ENCODE measurements at places on chromosomes 16 and 17.

- DNase-seq, result no peak
Measured at GRCh38 chr16:77297996-77298395, 98.8 kb downstream of the SYCE1L start.

- DNase-seq, result peak; percentile 47
Measured at GRCh38 chr17:75848523-75849278, 4.5 kb upstream of the UNC13D start.

GRCh38 chr17:60442271-60443173, 20.2 kb downstream of the CHCT1 start:
- DNase-seq, result no peak

DNA sequence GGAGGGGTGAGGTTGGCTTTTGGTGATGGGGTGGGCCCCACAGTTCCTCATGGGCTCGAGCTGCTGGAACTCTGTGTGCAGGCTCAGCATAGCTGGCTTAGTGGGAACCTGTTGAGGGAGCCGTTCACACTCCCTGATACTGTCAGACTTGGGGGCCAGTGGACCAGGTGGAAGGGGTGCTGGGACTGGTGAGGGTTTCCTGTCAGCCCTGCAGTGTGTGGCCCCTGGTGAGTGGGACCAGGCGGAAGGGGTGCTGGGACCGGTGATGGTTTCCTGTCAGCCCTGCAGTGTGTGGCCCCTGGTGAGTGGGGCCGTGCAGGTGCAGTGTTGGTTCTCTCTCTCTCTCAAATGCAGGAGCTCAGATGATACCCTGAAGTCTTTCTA, 45.1 kb upstream of the ZNF750 start:
- no peak for DNase-seq

DNA sequence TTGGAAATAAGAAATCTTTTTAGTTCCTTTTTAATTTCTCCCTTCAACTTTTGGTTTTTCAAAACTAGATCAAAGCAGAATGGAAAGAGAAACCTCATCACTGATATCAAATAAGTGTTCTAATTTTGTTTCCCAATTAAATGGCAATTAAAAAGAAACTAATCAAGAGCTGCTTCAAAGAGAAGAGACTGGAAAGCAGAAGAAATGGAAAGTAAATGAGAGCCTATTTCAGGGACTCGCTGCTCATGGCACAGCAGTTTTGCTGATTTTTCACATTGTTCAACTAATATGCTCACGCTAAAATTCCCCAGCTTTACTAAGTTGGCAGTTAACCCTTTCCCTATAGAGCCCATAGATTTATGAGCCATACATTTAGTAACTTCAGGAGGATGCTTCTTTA, 6.5 kb downstream of the NMT1 start:
- no peak for DNase-seq

- no peak for DNase-seq
Measured at GRCh38 chr17:75878174-75878998, at the start of gene TRIM47. Gene TRIM47 (minus strand): TSS chr17:75878581. CDS start chr17:75878548, 33 bp downstream.

DNA sequence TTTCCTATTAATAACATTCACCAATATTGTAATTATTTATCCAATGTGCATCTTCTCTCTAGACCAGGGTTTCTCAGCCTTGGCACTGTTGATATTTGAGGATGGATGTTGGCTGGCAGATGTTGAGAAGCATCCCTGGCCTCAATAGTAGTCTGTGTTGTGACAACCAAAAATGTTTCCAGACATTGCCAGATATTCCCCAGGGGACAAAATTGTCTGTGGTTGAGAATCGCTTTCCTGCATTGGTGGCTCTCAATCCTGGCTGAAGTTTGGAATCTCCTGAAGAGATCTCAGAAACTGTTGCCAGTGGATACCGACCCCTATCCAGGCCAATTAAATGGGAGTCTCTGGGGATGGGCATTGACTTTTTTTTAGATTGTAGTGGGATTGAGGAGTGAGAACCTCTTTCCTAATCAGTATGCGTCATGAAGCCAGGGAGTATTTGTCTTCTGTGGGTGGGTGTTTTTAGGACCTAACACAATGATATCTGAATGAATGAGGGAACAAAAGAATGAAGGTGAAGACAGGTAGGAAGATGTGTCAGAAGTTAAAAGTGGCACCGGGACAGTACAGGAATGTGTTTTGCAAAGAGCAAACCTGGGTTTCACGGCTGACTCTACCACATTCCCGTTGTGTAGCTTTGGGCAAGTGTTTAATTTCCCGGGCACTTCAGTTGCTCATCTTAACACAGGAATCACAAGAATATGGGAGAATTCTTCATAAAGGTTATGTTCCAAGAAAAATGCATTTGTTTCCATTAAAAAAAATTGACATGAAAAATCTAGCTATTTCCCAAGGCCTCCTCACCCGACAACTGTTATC, 24.3 kb downstream of the HSD17B2 start:
- no peak for DNase-seq

- peak; percentile 20 for DNase-seq
Measured at GRCh38 chr17:30554839-30555751, 77.9 kb downstream of the GOSR1 start.

DNA sequence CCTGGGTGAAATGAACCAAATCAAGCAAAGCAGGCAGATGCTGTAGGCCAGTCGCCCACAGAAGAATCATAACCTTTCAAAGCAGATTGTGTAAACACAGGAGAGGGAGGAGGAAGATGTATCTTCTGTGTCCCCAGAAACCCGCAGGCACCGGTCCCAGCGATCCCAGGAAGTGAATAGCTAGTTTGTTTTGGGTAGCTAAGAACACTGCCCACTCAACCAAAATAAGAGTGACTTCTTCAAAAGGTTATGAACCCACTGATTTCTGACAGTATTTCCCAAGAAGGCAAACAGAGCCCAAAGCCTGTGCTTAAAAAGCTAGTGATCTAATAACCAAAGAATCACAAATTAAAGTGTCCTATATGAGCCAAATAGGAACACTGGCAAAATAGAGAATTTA, 67.8 kb downstream of the GRIN2A start:
- no peak for DNase-seq

DNA sequence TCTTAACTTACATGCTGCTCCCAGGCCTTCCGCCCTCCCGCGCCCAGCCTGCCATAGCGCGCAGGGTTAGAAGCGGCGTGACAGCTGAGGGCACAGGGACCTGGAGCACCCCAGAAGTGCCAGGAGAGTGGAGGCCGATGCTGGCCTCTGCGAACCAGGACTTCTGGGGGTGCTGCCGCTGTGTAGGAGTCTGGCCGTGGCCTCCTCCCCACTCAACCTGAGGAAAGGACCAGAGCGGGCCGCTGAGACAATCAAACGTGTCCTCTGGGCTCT, 1.9 kb upstream of the TMEM204 start:
- DNase-seq, result no peak

DNA sequence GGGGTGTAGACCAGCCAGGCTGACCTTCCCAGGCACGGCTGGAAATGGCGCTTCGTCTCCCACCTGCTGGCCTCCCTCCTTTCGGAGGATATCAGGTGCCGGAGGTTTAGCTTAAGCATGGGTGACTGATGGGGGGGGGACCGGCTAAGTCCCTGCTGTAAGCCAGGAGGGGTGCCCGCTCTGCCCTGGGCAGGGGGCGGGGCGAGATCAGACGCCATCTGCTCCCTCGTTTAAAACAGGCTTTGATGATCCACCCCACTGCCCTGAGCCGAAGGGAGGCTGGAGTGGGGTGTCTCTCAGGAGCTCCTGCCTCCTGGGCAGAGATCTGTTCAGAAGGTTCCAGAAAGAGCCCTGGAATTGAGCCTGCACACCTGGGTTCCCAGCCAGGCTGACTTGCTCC, 26.0 kb downstream of the C16orf74 start:
- DNase-seq, result no peak

DNA sequence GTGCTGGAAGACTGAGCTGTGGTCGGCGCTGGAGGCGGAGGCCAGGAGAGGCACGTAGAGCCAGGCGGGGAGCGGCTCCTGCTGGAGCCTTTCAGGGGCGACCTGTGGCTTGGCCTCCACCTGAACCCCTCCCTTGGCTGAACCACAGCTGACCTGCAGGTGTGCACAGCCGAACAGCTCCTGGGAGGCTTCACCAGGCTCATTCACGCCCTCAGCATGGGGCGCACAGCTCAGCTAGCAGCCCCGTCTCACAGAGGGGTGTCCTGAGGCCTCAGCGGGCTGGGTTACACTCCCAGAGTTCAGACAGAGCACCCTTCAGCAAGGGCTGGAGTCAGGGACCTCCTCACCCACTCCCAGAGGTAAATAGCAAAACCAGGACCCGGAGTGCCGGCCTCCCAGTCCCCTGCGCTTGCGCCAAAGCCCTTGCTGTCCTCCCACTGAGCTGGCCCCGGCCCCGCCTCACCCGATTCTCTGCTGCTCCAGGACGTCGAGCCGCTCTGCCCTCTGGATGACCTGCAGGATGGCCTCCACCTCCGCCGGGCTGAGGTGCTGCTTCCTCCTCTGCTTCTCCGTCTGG, 31.7 kb downstream of the RPH3AL start:
- no peak for DNase-seq

- no peak for DNase-seq
Measured at GRCh38 chr17:17189559-17189958, 16.6 kb downstream of the PLD6 start.

DNA sequence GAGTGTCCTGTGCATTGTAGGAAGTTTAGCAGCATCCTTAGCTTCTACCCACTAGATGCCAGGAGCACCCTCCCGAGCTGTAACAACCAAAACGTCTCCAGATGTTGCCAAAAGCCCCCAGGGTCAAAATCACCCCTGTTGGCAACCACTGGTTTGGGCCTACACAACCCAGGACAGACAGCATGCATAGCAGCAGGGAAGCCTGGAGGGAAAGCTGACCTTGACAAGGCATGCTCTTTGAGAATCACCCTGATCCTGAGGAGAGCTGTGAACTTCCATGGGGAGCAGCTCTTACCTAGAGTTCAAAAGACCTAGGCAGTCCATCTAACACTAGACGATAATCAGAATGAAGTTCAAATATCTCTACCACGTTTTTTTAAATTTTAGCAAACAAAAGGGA, 9.2 kb downstream of the SKAP1 start:
- no peak for DNase-seq

- DNase-seq, result peak; percentile 66
Measured at GRCh38 chr17:55717898-55718735, 4.5 kb downstream of the TMEM100 start.

DNA sequence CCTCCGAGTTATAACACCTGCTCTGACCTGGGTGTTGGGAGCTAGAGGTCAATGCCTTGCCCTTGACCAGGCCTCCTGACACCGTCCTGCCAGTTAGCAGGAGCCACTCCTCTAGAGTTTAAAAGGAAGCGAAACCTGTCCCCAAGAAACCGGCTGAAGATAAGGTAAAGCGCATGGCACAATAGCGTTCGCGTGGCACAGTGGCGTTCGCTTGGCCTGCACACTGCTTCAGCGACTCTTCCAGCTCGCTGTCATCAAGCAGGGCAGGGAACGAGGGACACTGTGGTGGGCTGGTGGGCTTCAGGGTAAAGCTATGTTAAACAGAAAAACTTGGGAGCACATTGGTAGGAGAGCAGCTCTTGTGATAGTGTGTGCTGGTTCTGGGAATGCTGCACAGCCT, 28.2 kb upstream of the ETV4 start:
- no peak for DNase-seq

- no peak for DNase-seq
Measured at GRCh38 chr16:5768445-5768844, 670.9 kb upstream of the EEF2KMT start.

- no peak for DNase-seq
Measured at GRCh38 chr17:62187681-62188080, 122.6 kb upstream of the MED13 start.

DNA sequence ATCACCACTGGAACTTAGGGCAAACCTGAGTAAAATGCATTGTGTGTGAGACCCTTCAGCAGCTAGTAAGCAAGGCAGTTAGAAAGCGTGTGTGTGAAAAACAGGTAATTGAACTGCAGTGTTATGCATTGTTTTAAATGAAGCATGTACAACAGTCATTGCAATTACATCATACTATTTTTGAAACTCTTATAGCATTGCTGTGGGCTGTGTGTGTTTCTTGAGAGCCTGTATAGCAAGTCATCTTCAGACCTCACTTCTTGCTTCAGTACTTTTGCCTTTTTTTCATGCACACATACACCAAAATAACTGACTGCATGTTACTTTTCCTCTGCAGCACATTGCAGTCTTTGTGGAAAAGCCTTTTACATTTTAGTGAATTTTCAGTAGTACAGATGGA, 19.2 kb downstream of the PTRH2 start:
- DNase-seq, result no peak

DNA sequence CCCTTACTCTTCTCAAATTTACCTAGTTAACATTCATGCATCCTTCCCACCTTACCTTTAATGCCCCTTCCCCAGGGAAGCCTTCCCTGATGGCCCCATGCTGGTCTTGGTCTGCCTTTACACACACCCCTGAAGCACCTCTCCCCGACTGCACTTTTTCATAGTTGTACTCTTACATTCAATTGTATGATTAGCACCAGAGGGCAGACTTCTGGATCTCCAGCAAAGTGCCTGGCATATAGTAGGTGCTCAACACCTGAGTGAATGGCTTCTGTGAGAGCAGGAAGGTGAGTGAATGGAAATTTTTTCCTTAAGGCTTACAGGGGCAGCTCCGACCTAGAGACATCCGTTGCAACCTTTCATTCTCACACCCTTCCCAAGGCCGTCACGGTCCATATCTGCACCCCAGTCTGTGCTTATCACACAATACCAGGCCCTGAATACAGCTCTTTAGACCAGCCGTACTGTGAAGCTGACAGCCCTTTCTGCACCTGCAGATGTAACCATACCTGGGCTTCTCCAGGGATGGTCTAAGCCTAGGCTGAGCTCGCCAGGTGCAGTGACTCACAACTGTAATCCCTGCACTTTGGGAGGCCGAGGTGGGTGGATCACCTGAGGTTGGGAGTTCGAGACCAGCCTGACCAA, 4.4 kb downstream of the PGAP3 start:
- DNase-seq, result no peak

- no peak for DNase-seq
Measured at GRCh38 chr17:28616281-28616680, 2.3 kb upstream of the RSKR start.

- DNase-seq, result no peak
Measured at GRCh38 chr16:49472598-49472997, 99.0 kb downstream of the C16orf78 start.

- DNase-seq, result no peak
Measured at GRCh38 chr17:27993723-27994310, 48.7 kb upstream of the NLK start.

GRCh38 chr17:9802294-9802693, 10.9 kb upstream of the DHRS7C start:
- DNase-seq, result no peak

- no peak for DNase-seq
Measured at GRCh38 chr16:51532551-51532950, 381.5 kb upstream of the SALL1 start.
